ENCODE measurements at places on chromosomes 7 and 10.

DNA sequence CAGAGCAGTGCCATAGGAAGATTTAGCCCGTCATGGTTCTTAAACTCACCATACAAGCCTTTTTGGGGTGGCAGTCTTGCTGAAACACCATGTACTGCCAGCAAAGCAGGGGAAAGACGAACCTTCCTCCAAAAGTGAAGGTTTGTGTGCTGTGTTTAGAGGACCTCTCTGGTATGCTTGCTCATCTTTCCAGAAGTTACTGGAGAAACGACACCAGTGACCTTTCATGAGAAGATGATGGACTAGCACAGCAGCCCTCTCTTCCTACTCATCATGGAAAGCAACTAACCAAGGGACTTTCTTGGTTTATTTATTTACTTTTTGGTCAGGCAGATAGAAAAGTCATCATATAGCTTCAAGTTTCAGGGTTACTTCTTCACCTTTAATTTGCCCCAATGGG lies 247.4 kb downstream of the PTEN start:
- DNase-seq = no peak

DNA sequence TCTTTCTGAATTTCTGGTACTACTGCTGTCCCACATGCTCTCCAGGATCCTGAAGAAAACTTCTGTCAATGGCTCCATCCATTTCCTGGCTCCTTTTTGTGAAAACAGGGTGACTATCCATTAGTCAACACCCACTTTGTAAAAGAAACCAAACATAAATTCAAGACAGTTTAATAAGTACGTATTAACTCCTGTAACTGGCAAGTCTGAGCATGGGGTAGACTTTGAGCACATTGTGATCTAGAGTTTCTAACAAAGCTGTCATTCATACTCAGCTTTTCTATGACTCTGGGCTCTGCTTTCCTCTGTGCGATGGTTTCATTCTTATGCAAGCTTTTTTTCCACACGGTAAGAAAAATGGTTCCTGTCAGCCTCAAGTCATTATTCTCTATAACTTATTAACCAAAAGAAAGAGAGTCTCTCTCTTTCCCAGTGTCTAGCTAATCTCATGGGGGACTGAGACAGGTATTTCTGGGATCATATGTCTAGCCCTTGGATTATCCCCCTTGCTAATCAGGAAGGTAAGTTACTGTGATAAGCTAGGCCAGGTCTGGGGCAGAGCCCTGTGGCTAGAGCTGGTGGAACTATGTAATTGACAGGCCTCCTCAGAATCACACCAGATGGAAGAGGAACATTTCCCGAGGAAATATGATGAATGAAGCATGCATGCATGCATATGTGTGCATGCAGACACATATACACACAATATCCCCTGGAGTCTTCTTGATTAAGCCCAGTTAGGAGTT lies 98.5 kb downstream of the GNAI1 start:
- no peak for DNase-seq

GRCh38 chr7:43602256-43602655 lies 19.3 kb downstream of the STK17A start:
- no peak for DNase-seq

DNA sequence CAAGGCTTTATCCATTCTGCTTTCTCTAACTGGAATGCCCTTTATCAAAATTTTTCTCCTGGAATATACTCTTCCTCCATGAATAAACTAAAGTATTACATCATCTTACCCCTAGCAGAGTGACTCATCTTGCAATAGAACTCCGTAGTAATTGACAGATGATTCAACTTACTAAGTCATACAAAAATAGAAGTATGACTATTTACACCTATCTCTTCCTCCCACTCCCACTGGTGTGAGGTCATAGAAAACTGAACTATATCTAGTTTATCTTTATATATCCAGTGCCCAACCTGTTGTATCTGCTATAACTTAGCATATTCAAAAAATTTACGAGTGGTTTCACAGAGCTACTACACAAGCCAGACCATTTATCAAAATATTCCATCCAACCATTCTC lies 26.1 kb downstream of the ABCB1 start:
- no peak for DNase-seq

DNA sequence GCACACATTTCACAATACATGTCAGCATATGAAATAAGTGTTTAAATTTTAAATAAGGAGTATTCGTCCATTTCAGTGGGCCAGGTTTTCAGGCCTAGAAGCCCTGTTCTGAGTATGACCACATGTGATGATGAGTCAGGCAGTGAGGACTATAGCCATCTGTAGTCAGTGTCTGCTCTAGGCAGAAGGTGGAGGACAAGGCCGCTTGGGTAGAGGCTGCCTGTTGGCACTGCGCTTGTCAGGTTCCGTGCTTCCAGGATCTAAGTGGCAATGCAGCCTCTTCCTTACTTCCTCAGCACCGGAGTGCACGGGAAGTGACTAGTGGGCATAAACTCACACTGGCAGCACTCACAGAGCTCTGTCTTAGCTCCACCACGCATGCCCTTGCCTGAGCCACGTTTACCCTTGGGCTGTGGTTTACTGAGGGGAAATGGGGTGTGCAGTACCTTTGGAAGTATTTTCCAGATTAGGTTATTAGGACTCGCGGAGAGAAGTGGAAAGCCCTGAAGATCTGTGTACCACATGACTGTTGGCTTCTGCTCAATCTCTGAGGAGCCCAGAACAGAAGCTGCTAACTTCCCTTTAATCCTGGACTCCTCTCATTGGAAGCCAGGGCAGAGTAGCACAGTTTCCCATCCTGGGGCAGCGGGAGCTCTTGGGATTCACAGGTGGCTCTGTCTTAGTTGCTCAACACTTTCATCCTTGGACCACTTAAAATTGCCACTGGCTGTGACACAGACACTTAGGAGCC lies 87.5 kb upstream of the GJD4 start:
- DNase-seq = no peak

DNA sequence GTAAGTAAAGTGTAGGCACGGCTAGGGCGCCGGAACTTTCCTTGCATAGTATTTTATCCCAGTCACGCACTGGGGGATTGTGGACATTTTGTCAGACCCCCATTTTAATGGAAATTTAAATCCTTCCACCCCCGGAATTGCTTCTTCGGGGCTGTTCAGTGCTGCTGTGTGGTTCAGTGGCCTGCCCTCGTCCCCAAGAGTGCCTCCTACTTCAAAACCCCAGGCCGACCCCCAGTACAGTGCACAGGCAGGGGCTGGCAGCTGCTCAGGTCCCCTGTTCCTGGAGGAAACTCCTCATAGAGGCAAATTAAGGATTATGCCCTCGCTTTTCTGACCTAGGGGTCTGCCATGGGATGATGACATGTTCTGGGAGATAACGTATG lies 94.5 kb downstream of the PTPRE start:
- DNase-seq = no peak

- no peak for DNase-seq
Observed at GRCh38 chr10:55858730-55859129, 502.3 kb downstream of the ZWINT start.

GRCh38 chr7:149727899-149728476 lies 45.4 kb downstream of the ZNF467 start:
- DNase-seq = no peak

- DNase-seq = no peak
Observed at GRCh38 chr7:154646126-154647013, 356.6 kb downstream of the PAXIP1 start.

DNA sequence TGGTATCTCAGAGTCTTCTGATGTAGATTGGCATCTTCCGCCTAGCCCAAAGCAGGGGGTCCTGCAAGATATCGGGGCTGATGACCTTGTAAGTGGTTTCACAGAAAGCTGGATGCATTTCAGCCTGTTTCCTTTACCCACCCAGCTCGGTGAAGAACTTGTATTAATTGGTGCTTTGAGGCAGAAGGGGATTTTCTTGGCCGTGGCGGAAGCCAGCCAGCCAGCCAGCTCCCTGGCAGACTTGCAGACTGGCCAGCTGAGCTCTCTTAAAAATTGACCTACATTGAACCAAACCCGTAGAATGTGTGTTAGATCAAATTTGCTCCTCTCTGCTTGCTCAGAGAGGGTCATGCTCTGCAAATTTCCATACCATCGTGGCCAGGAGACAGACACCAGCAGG lies 218.4 kb downstream of the ADAM12 start:
- DNase-seq = no peak

- no peak for DNase-seq
Observed at GRCh38 chr10:16752099-16752498, 65.1 kb downstream of the RSU1 start.

GRCh38 chr10:124387078-124387874 lies 31.4 kb downstream of the OAT start:
- DNase-seq = no peak

GRCh38 chr10:69892406-69892805 lies 90.7 kb downstream of the COL13A1 start:
- no peak for DNase-seq

Measured in stimulated activated CD4-positive, alpha-beta T cell treated with anti-CD3 and anti-CD28 coated beads, Interleukin-2, amount 100 ng/mL, for 24 hours (primary cell).